Adrenal gland (tissue), 19 donors: ENCODE measurements at places on chromosomes 16 and 17. TPM values are rescaled to one million over a fixed set of nuclear protein-coding genes. Genes with fewer than 3 reads are reported as not detected.

The WSCD1 gene
- total RNA-seq = 3.1 TPM

DNA sequence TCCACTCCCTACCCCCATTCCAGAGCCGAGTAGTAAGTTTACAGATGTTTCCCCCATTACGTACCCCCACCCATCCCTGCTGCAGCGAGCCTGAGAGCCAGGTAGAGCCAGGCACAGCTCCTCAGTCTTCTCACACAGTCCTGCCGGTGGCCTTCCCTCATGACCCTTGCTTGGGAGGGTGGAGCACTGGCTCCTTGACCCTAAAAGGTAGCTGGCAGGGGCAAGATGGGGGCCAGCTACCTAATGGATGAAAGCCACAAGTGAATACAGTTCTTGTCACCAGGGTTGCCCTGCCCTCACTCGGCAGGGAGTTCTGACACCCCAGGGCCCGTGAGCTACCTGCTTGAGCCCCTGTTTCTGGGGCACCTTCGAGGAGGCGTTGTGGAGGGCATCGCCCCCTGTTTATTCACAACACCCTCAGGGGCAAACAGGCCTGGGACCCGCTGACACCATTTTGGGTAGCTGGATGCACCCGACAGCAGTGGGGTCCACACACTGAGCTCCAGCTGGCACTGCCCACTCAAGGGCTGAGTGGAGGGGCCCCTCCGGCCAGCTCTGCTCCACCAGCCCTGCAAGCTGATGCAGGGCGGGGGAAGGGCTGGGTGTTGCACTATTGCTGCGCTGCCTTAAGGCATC, 22.2 kb downstream of the ADAM11 start:
- no peak overlapping the region for H3K27ac ChIP-seq
- H3K36me3 ChIP-seq = no peaks in the 10 kb centered on the region
- H3K4me1 ChIP-seq = peaks cover 9% of the 10 kb centered on the region
- peaks cover 7% of the 10 kb centered on the region for H3K27me3 ChIP-seq
- H3K4me3 ChIP-seq = no peak overlapping the region

DNA sequence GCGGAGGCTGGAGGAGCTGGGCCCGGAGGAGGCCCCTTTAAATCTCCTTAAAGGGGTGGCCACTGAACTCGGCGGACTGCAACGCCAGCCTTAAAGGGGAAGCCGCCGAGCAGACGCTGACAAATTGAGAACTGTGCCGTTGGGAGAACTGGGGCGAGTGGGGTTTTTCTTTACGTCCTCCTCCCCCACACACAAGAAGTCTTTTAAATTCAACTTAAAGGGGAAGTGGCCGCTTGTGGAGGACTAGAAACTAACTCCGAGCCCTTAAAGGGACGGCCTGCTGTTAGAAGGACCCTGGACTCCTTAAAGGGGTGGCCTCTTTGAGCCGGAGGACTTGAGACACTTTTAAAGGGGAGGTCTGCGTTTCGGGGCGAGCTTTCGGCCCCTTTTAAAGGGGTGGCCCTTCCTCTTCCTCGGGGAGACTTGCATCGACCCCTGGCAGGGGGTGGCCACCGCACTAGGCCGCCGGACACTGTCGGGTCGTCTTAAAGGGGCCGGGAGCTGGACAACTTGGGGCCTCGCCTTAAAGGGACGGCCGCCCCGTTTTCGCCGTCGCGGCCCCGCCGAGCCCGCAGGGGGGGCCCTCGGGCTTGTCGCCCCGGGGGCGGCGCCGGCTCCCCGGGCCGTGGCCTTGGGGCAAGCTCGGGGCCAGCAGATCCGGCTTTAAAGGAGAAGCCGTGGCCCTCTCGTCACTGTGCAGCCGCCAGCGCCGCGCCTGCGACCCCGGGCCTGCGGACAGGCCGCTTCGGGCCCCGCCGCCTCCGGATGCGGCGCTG, 688 bp downstream of the FBRS start:
- peak overlapping the region; percentile 96 for H3K27ac ChIP-seq
- H3K36me3 ChIP-seq = peaks cover 64% of the 10 kb centered on the region
- H3K4me1 ChIP-seq = peaks cover 52% of the 10 kb centered on the region

GRCh38 chr17:4301066-4301465, 37.3 kb upstream of the ANKFY1 start:
- DNase-seq = no peak
- no peak overlapping the region for H3K27ac ChIP-seq
- H3K4me3 ChIP-seq = no peak overlapping the region
- H3K36me3 ChIP-seq = peaks cover under 1% of the 10 kb centered on the region
- peaks cover 24% of the 10 kb centered on the region for H3K4me1 ChIP-seq

GRCh38 chr16:83972256-83973008, 4.4 kb downstream of the NECAB2 start:
- H3K4me3 ChIP-seq = no peak overlapping the region
- H3K4me1 ChIP-seq = no peaks in the 10 kb centered on the region
- H3K27ac ChIP-seq = no peak overlapping the region
- H3K36me3 ChIP-seq = no peaks in the 10 kb centered on the region
- no peaks in the 10 kb centered on the region for H3K27me3 ChIP-seq

GRCh38 chr17:81966343-81967243, 5.6 kb upstream of the NOTUM start:
- no peak overlapping the region for H3K4me3 ChIP-seq
- no peaks in the 10 kb centered on the region for H3K36me3 ChIP-seq
- peak overlapping the region; percentile 30 for H3K27ac ChIP-seq
- peaks cover 14% of the 10 kb centered on the region for H3K27me3 ChIP-seq
- H3K4me1 ChIP-seq = peaks cover 17% of the 10 kb centered on the region

The AATK gene
- total RNA-seq = 10.0 TPM

- no peaks in the 10 kb centered on the region for H3K4me1 ChIP-seq
- H3K27me3 ChIP-seq = no peaks in the 10 kb centered on the region
- DNase-seq = no peak
- H3K36me3 ChIP-seq = no peaks in the 10 kb centered on the region
Measured at GRCh38 chr16:81803332-81803731, 24.2 kb downstream of the PLCG2 start.

The ORMDL3 gene
- 50.3 TPM for total RNA-seq

GRCh38 chr17:58264407-58265103, 16.2 kb downstream of the MPO start:
- no peaks in the 10 kb centered on the region for H3K4me1 ChIP-seq
- no peak overlapping the region for H3K4me3 ChIP-seq
- H3K27me3 ChIP-seq = peaks cover 27% of the 10 kb centered on the region
- H3K27ac ChIP-seq = no peak overlapping the region
